ENCODE measurements at places on chromosomes 1 and 21. TPM values are rescaled to one million over a fixed set of nuclear protein-coding genes. Genes with fewer than 3 reads are reported as not detected.

DNA sequence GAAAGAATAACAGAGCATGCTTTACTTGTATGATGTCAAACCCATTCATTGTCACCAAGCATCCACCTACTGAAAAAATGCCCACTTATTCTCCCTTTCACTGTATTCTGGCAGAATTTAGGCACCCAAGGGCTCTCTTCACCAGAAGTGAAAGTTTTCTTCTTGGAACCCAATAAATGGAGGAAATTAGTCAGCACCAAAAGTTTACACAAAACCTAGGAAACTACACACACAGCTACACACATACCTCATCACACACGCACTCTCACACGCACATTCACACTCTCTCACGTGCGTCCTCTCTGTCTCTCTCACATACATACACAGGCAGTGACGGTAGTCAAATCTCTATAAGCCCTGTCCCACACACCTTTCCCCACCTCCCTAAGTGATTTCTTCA is 37.6 kb downstream of the MCOLN2 start:
- H3K36me3 ChIP-seq, result no peaks in the 10 kb centered on the region
- H3K4me1 ChIP-seq, result no peaks in the 10 kb centered on the region
- H3K4me3 ChIP-seq, result no peak overlapping the region
- no peak for DNase-seq

GRCh38 chr1:24793447-24794129 is 48.3 kb downstream of the CLIC4 start:
- H3K4me3 ChIP-seq, result no peak overlapping the region
- no peaks in the 10 kb centered on the region for H3K27me3 ChIP-seq
- DNase-seq, result no peak
- peaks cover 2% of the 10 kb centered on the region for H3K36me3 ChIP-seq

The OPRD1 gene
- not detected for total RNA-seq

DNA sequence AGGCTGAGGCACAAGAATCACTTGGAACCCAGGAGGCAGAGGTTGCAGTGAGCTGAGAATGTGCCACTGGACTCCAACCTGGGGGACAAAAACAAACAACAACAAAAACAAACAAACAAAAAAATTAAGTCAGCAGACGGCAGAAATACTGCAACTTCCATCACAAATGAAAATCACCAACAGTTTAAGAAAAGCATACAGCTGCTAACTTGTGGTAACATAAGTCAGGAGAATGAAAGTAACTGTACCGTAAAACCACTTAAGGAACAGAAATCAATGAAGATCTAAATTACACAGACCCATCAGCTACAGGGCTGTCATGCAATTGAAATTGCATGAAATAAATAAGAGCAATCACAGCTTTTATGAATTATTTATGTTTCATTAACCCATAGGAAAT is 25.0 kb downstream of the MCOLN2 start:
- H3K4me3 ChIP-seq, result no peak overlapping the region
- DNase-seq, result no peak
- no peak overlapping the region for H3K27ac ChIP-seq

The UMODL1 gene
- total RNA-seq, result not detected
